ENCODE measurements at places on chromosomes 2 and 18.
A peak's percentile ranks its signal among the peaks of the same experiment; 100 is the strongest.

GRCh38 chr2:73008766-73009135 lies 62.8 kb downstream of the SFXN5 start:
- no peak for DNase-seq

GRCh38 chr18:45876161-45876560 lies 50.7 kb downstream of the SIGLEC15 start:
- no peak for DNase-seq

GRCh38 chr2:203710226-203710625 lies 3.8 kb downstream of the CD28 start:
- no peak for DNase-seq

- no peak for DNase-seq
These were observed 31.0 kb upstream of the CCDC93 start for GRCh38 chr2:118044854-118045253.

DNA sequence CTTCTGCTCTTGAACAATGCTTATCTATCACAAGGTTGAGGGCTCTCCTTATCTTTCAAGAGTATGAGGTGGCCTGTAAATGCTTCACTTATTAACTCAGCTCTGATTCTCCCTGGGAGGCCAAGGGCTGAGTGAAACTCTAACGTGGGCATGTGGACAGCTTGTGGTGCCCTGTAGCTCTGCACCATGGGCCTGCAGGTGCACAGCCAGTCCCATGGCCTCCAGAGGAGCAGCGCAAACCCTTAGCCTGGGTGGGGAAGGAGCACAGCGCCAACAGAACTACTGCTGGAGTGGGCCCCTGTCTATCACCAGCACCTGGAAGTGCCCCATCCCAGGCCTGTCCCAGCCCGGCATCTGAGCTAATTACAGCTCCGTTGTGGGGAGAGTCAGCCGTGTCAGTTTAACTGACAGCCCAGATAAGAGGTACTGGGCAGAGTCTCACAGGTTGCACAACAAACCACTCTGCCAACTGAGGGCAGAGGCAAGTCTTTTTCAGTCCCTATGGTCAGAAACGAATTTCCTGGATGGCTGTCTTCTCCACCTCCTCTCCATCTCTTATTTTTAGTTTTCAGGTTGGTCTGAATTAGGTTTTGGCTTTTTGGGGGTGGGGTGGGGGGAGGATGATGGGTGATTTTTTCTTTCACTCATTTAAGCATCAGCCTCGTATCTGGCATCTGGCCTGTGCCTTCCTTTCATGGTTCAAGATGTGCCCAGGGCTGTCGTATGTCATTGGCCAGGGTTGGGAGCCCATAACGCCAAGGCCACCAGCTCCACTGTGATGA lies 219.5 kb downstream of the BCL2 start:
- no peak for DNase-seq

- DNase-seq, result peak; percentile 76
These were observed 8.2 kb downstream of the CNNM3 start for GRCh38 chr2:96824079-96824870.

- peak; percentile 3 for DNase-seq
These were observed 55.8 kb upstream of the FAM136A start for GRCh38 chr2:70357684-70358071.

GRCh38 chr2:219285894-219286425 lies 6.8 kb downstream of the DNAJB2 start:
- DNase-seq, result peak; percentile 58

- peak; percentile 26 for DNase-seq
These were observed 87.4 kb downstream of the INO80D start for GRCh38 chr2:205998583-205998982.

DNA sequence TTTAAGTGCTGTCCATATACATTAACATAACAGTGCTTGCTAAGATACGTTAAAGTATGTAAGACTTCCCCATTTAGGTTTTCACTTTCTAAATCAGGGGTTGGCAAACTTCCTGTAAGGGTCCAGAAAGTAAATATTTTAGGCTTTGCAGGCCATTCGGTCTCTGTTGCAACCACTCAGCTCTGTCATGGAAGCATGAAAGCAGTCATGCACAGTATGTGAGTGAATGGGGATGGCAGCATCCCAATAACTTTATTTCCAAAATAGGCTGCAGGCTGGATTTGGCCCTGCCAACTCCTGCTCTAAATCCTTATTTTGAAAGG lies 128.7 kb downstream of the PLA2R1 start:
- DNase-seq, result no peak

DNA sequence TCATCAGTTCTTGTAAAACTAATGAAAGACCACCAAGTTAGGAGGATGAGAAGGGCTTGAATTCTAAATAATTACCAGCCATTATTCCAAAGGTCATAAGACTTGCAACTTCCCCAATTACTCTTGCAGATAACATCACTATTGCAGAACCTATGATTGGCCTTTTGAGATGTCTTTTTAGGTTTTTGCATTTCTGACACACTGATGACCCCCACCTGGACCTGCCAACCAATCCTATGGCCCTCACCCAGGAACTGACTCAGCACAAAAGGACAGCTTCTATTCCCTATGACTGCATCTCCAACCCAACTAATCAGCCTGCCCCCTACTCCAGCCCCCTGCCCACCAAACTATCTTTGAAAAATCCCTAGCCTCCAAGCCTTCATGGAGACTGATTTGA lies 111.5 kb upstream of the COPS8 start:
- no peak for DNase-seq

DNA sequence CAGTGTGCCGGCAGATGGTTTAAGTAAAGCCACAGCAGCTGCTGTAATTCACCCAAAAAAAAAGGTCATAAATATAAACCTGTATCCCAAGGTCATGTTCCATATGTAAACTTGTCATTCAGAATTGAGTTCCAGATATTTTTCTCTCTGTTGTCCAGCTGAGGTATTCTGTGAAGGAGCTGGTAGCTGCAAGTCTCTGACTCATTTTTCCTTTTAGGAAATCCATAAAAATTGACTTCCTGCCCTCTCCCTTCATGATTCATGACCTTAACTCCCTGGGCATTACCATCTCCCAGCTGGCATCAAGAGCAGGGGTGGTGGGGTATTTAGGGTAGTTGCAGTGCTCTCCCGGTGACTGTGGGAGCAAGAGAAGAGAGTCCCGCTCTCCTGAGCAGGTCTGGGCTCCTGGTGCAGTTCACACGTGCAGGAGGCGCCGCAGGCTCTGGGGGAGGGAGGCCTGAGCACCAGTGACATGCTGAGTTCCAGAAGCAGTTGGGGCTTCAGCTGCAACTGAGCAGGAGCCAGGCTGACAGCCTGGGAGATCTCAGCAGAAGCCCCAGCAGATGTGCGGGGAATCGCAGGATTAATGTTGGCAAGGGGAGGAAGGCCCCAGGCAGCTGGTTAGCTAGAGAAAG lies 192.6 kb downstream of the MGAT5 start:
- DNase-seq, result peak; percentile 22

All from iris pigment epithelial cell (primary cell).